ENCODE measurements at places on chromosomes 16 and 17.

DNA sequence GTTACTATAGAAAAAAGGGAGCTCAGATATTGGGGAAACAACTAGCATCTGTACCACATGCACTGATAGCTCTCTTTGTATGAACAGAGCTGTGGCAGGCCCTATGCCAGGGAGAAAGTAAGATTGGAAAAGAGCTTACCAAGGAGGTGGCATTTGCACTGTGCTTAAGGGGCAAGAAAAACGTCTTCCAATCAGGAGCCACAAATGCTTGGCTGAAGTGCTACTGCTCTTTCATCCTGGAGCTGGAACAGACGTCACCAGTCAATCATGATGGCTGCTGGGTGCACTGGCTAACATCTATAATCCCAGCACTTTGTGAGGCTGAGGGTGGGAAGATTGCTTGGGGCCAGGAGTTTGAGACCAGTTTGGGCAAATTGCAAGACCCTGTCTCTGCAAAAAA is 218.5 kb downstream of the SEC14L1 start:
- DNase-seq = no peak

GRCh38 chr16:17520561-17520960 is 49.8 kb upstream of the XYLT1 start:
- DNase-seq = no peak

- DNase-seq = no peak
These were observed 17.0 kb downstream of the LSM12 start for GRCh38 chr17:44049294-44050060.

DNA sequence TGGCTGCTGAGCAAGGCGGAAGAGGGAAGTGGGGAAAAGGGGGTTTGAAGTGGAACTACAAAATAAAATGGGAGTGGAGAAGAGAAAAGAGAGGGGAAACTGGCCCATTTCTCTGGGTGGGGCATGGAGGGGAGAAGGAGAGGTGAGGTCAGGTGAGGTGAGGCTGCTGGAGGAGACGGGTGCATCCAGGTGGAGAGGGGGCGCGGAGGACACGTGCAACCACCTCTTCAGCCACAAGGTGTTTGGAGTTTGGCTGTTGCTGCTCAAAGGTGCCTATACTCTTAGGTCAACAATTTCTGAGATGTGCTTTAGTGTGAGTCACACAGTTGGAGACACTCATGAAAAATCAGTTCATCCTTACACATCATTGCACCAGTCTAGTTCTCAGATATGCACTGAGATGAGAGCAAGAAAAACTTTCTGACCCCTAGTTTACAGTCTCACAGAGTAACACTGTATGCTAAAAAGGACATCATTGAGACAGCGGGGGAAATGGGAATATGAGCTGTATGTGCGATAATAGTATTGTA is 4.8 kb downstream of the SLC6A4 start:
- no peak for DNase-seq

GRCh38 chr16:22813948-22814710 is at the start of gene HS3ST2:
TSS of gene HS3ST2 (plus strand) at chr16:22814162. CDS start at chr16:22814611, 449 bp downstream.
- DNase-seq = peak; percentile 9

GRCh38 chr16:3187798-3188674 is at the start of gene OR1F1:
TSS of gene OR1F1 (plus strand) at chr16:3188204.
- DNase-seq = peak; percentile 60

DNA sequence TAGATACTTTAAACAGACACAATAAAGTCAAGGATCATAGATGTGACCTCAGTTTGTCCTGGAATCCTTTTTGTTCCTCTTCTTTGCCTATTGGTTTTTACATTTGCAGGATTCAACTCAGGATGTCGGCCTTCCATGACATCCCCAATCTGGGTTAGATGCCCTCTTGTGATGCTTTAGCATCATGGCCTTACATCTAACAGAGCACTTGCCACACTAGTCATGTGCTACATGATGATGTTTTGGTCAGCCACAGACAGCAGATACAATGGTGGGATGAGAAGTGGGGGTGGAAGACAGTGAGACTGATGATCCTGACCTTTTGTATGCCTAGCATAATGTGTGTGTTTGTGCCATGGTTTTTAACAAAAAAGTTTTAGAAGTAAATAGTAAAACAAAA is 1.8 kb upstream of the SYNRG start:
- no peak for DNase-seq

GRCh38 chr16:77273-77806 is 685 bp upstream of the MPG start:
- DNase-seq = no peak

- no peak for DNase-seq
These were observed 18.6 kb upstream of the CDH3 start for GRCh38 chr16:68626557-68626956.

GRCh38 chr17:82214012-82214628 is 1.5 kb upstream of the CCDC57 start:
- no peak for DNase-seq

GRCh38 chr16:6132121-6132520 is 1034.5 kb upstream of the EEF2KMT start:
- DNase-seq = no peak

DNA sequence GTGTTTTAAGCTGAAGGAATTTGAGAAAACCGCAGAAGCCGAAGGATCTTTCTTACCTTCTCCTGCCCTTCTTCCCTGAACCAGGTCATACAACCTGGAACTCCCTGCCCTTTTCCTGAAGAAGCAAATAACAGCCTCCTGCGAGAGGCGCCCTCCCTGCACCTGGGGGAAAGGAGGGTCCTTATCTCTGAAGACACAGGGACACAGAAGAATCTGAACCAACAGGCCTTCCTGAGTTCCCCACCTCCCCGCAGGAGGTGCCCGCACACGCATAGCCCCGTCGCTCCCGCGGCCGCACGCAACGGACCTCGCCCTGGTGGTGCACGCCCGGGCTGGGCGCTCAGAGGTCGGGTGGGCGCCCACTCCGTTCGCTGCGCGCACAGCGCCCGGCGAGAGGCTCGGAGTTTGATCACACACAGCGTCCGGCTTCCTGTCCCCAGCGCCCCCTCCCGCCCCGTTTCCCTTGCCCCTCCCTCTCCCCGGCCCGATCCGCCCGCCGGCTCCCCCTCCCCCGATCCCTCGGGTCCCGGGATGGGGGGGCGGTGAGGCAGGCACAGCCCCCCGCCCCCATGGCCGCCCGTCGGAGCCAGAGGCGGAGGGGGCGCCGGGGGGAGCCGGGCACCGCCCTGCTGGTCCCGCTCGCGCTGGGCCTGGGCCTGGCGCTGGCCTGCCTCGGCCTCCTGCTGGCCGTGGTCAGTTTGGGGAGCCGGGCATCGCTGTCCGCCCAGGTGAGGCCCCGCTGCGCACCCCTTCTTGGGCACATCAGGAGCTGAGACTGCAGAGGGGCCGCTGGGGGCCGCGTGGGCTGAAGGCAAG is at the start of gene TNFSF12:
TSS of gene TNFSF12 (plus strand) at position 474 of the 816 bp plus-strand sequence. CDS start at position 570, 96 bp downstream.
- DNase-seq = no peak

DNA sequence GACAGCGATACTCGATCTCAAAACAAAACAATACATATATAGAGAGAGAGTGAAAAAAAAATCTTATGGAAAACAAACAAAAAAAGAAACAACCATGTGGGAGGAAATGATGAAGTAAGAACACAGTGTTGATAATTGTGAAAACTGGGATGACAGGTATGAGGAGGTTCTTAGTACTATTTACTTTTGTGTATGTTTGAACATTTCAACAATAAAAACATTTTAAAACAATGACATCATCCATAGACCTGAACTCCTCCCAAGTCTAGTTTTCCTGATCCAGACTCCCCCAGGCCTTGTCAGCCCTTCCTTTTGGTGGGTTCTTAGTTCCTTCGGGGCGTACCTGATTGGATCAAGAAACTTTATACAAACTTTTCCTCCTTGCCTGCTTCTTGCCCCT is 51.7 kb downstream of the CCDC42 start:
- DNase-seq = no peak

- DNase-seq = no peak
These were observed 140.3 kb upstream of the ERCC4 start for GRCh38 chr16:13779676-13780075.

GRCh38 chr17:7626307-7626706 is 1.3 kb downstream of the SAT2 start:
- DNase-seq = no peak

- DNase-seq = no peak
These were observed 6.2 kb downstream of the KATNB1 start for GRCh38 chr16:57741660-57742191.

GRCh38 chr16:57356547-57356946 is 2.0 kb upstream of the CCL22 start:
- no peak for DNase-seq

GRCh38 chr17:82399041-82399441 is 19.1 kb upstream of the HEXD start:
- DNase-seq = no peak
